ENCODE measurements at places on chromosomes 7 and 10.

DNA sequence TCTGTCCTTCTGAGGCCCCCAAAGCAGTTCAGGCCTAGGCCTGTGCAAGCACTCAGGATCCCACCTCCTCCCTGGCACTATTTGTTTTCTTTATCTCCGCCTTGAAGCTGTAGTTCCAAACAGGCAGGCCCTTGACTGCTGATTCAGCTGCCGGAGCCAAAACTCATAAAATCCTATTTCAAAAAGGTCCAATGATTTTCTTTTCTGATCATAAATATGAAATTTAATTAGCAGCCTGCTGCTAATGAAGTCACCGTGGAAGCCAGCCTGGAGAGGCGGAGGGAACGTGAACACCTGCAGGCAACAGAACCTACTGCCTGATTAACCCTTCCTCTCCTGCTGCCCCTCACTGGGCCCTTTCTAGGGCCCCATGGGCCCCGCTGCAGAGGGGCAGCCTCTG, 60.1 kb downstream of the CARD11 start:
- no peak for DNase-seq

DNA sequence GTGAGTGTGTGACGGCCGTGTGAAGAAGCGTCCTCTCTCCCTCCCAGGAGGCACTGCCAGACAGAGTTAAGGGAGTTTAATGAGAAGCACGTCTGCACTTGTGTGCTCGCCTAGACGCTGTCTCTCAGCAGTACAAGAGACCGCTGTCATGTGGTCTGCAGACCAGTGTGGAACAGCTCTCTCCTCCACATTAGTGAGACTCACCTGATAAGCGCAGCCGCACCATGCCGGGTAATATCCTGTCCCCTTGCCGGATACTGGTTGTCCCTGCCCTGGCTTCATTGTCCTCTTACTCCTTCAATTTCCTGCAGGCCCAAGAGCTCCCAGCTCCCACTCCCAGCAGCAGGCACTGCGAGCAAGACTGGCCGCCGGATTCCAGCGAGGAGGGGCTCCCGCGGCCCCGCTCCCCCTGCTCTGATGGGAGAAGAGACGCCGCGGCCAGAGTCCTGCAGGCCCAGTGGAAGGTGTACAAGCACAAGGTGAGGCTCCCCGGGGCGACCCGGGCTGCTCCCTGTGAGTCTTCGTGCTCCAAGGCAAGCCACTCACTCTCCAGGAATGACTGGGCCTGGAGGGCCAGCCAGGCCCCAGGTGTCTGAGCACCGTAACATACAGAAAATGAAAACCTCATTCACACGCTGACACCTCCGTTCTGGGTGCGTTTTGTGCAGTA, 33.5 kb upstream of the TTYH3 start:
- no peak for DNase-seq

DNA sequence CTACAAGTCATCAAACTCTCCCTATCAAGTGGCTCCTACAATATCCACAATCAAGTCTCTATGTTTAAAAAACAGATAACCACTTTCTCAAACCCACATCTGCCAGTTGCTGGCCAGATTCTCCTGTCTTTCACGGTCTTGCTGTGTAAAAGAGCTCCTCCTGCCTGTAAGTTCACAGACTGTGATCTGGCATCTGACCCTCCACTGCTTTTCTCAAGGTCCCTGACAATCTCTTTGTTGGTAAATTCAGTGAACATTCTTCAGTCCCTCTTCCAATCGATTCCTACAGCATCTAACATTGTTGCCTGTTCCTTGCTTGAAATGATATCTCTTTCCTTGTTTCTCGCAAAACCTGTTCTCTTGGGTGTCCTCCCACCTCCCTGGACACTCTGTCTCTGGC, 18.5 kb upstream of the LMOD2 start:
- DNase-seq: no peak

GRCh38 chr10:113954409-113954808, 89.3 kb upstream of the ADRB1 start:
- DNase-seq: no peak

DNA sequence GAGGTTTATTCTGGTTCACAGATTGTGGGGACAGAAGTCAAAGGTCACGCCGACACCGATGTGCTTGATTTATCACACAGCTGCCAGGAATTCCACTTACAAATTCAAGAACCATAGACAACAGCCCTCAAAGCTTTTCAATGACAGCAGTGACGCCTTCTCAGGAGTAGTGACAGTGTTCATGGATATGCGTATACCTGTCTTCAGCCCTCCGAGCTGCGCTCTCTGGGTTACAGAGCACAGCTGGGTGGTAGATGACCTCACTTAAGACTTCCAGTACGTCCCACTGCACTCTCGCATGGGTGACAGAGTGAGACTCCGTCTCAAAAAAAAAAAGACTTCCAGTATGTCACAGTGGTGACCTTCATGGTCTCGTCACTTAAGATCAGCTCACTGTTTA, 108.5 kb downstream of the TCERG1L start:
- no peak for DNase-seq

DNA sequence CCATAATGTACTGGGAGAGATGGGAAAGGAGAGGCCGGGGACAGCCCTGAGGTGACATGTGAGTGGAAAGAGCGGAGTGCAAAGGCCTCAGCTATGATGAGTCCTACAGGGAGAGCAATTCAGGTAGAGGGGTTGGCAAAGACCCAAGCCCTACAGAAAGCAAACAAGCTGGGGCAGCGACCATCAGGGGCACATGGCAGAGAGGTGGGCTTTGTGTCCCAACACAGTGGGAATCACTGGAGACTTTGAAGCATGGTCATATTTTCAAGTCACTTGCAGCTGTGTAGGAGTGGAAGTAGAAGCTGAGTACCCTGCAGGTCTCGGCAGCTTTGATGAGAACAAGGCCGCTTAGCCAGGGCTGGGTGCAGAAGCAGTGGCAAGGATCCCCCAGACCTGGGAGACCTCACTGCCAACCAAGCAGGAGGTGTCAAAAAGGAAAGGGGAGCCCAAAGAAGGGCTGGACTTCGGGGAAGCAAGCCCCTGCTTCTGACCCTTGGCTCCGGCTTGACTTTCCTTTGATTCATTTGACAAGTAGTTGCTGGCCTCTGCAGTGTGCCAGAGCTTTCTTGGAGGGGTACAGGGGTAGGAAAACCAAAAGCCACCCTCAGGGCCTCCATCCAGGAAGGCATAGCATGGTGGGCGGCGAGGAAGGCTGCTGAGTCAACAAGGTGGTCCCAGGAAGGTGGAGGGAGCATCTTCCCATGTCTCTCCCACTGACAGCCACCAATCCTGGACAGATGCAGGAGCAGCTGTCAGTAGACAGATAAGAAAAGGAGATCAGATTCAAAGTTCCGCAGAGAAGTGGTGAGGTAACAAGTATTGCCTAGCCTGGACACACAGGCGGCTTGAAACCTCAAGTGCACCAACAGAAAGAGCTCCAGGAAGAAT, 1.9 kb upstream of the PGAM2 start:
- DNase-seq: no peak

DNA sequence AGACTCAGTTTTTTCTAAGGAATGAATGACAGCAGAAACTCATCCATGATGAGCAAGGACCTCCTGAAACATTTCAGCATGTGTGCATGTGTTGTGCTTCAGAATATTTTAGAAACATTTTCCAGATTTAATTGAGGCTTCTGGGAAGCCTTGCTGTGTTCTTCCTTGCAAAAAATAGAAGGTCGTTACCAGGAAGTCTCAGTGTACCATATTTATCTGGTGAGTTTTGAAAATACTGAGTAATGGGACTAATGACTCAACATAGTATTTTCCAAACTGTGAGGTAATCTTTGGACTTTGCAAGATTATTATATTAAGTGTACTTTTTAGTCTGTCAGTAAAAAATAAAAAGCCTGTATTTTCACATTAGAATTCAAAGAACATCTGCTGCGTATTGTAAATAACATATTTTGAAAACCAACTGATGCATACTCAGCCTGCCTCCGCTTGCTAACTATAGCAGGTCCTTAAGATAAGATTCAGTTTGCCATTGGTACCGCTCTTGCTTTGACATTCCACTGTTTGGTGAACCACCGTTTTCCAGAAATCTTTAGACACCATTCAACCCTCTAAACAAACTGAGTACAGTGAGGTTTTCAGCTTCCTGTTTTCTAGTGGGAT, 739.6 kb upstream of the GALNT17 start:
- no peak for DNase-seq

DNA sequence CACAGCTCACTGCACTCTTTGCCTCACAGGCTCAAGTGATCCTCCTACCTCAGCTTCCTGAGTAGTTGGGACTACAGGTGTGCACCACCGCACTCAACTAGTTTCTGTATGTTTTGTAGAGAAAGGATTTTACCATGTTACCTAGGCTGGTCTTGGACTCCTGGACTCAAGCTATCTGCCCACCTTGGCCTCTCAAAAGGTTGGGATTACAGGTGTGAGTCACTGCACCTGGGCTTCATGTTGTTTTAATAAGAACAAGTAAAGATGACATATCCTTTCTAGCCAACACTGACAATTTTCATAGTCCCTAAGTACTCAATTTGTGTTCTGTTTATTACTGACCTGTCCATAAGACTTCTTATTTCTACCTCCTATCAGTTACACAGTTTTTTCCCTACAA, 16.8 kb downstream of the SEMA3C start:
- DNase-seq: no peak

DNA sequence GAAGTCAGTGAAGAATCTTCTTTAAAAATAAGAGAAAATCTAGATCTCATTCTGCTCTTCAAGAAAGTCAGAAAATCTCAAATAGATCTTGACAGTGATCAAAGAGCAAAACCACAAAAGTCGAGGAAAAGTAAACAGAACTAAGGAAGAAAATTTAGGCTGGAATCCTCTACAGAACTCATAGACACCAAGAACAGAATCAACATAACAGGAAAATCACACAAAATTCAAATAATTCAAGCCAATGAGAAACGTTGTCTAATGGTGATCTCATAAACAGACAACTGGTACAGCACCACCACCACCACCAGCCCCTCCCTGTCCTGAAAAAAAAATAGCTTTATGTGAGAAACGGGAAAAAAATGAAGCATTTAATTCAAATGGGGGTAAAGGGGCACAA, 6.9 kb downstream of the ITGB1 start:
- no peak for DNase-seq

DNA sequence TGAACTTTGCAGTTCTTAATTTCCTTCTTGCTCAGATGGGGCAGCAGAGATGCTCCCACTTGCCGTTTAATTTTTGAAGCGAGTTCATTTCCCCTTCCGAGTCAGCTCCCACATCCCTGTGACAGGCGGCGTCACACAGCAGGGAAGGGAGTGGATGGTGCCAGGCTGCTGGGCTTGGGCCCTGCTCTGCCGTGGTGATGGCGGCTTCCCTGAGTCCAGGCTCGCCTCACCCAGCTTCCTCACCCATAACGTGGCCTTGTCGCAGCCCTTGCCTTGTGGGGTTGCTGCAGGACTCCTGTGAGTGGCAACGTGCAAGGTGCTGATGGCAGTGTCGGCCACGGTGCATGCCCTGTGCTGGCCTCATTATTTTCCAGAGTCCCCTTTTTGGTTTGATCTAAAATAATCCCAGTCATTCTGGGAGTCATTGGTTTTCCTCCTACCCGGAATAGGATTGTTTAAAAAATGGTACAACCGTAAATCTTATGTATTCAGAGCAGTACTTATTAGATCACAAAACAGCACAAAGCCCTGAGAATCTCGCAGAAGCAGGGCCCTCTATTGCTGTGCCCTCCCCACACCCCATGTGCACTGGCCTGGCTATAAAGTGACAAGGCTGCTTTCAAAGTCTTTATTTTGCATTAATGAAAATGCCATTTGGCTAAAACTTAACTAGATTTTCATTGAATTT, 260.1 kb downstream of the WDR37 start:
- no peak for DNase-seq

DNA sequence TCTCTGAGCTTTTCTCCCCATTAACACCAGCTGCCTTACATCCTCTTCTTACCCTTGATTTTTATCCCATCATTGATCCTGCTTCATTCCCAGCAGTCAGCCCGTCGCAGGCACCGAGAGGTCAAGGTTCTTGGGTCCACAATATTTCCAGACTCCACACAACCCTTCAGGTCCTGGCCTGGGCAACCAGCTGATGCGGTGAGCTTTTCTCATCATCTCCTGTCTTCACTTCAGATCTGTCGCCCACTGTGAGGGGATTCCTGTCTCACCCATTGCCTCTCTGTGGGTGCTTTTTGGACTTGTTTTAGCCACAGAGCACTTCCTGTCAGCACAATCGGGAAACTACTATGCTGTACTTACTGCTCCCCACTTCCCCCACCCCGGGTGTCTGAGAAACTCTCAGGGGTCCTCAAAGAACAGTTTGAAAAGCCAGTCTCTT, 8.4 kb upstream of the PVRIG start:
- no peak for DNase-seq

DNA sequence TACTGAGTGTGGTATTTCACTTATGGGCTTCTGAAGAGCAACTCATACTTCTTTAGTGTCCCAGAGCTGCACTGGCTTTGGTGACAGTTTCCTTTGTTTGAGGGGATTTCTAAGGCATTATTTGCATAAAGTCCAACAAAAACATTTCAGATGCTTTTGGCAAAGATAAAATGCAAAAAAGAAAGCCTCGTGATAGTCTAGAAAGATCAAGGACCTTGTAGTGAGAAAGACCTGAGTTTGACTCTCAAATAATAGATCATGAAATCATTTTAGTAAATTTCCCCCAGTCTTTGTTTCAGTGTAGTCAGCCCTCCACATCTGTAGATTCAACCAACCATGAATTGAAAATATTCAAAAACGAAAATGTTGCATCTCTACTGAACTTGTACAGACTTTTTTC, 107.4 kb downstream of the EEPD1 start:
- DNase-seq: no peak

GRCh38 chr10:91672021-91672608, 39.2 kb upstream of the PPP1R3C start:
- DNase-seq: no peak

DNA sequence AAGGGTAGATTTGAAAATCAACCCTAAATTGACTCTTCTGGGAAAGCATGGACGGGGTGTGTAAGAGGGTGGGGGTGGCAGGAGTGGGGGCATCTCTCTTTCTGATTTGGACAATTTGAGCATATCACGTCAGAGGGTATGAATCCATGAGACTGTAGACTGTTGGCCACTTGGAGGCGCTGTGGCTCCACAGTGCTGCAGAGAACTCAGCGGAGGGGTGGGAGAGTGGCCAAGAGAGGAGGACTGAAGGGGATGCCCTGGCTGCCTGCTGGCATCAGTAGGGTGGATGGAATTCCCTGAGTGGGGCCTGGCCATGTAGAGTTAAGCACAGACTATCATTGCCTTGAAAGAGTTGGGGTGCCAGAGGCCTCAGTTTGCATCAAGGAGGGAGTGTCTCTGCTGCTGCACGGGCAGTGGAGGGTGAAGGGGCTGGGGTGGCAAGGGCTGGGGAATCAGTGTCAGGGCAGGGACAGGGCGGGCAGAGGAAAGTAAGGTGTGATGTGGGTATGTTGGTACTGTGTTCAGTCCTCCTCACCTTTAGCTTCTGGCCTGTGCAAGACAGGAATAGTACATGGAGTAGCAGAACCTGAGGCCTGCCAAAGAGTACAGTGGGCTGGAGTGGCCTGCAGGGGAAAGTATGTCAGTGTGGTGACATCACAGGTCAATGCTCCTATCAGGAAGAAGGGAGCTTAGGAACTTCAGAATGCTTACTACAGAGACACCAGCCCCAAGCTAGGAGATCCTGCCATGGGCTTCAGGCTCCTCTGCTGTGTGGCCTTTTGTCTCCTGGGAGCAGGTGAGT, 133.5 kb upstream of the PRSS58 start:
- no peak for DNase-seq

- DNase-seq: no peak
These were observed 1.8 kb downstream of the PRXL2A start for GRCh38 chr10:80410122-80410521.

Data from stimulated activated CD8-positive, alpha-beta memory T cell treated with anti-CD3 and anti-CD28 coated beads, Interleukin-4, amount 100 ng/mL, for 24 hours (primary cell).